ENCODE measurements at places on chromosomes 3 and 15.

GRCh38 chr15:71571641-71572040 lies 238.7 kb upstream of the NR2E3 start:
- no peak for DNase-seq

DNA sequence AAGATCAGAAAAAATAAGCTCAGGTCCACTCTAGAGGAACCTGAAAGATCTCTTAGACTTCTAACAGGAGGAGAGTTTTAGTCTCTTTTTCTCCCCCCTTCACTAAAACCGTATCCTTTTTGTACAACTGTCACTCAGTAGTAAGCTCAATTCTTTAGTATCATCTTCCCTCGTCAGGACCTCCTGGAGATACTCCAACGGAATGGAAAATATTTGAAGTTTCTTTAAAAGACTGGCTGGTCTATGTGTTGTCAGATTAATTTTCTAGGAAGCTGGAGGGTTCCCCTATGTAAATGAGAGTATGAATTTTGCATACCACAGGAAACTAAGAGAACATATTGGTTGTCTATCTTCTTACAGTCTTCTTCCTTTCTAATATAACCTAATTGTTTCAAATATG lies 747.7 kb upstream of the CBLB start:
- no peak for DNase-seq

DNA sequence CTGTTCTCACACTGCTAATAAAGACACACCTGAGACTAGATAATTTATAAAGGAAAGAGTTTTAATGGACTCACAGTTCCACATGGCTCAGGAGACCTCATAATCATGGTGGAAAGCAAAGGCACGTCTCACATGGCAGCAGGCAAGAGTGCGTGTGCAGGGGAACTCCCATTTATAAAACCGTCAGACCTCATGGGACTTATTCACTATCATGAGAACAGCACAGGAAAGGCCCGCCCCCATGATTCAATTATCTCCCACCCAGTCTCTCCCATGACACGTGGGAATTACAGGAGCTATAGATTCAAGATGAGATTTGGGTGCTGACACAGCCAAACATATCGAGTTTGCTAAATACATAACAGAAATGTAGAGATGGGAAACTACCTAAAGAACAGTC lies 39.5 kb upstream of the DGKG start:
- DNase-seq = no peak

DNA sequence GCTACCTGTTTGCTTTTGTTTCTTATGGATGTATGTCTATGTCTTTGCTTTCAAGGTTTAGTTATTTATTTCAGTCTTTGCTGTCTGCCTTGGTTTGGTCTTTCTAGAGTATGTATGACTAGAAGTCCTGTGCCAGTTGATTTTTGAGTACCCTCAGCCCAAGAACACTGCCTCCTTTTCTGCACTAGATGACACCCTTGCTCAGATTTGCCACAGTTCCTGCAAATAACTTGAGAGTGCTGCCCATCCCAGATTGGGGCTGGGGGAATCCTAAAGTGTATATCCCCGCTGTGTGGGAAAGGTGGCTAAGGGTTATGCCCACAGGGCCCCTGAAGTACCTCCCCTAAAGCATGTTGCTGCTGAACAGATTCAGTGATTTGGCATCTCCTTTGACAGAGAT lies 32.0 kb downstream of the NLGN1 start:
- no peak for DNase-seq

- DNase-seq = no peak
These were observed 519 bp downstream of the ABHD6 start for GRCh38 chr3:58237941-58238681.

GRCh38 chr15:73845507-73845906 lies 27.9 kb upstream of the TBC1D21 start:
- no peak for DNase-seq

DNA sequence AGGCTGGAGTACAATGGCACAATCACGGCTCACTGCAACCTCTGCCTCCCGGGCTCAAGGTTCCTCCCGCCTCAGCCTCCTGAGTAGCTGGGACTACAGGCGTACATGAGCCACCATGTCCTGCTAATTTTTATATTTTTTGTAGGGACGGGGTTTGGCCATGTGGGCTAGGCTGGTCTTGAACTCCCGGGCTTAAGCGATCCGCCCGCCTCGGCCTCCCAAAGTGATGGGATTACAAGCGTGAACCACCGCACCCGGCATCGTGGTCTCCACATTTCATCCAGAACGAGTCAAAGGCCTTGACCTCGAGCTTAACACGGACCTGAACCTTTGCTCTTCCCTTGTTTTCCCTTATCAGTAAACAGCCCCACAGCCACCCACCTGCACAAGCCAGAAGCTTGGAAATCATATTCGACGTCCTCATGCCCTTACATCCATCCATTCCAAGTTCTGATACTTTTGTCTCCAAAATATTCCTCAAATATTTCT lies 1.4 kb upstream of the PTPN23 start:
- DNase-seq = no peak

GRCh38 chr3:101963902-101964362 lies 114.6 kb downstream of the NFKBIZ start:
- no peak for DNase-seq

DNA sequence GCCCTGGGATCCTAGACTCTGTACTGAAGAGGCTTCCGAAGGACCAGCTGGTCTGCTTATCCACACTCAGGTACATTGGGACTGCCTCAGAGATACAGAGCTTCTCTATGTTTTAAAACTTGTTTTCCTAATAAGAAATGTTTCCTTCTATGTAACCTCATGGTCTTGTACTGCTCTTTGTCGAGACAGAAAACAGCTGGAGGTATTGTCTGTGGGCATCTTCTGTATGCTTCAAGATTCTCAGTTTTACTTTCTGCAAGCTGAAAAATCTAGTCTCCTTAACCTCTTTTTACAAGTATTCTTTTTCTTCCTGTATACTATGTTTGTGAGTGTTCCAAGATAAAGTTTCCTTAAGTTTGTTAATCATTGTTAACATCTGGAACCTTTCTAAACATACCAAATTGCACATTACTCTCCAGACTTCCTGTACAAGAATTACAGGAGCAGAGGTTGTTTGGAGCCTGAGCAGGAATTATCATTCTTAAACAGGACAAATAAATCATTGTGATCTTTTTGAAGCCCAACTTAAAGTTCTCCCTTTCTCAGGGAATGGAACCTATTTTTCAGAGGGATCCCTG lies 358.3 kb upstream of the CFAP20DC start:
- no peak for DNase-seq

DNA sequence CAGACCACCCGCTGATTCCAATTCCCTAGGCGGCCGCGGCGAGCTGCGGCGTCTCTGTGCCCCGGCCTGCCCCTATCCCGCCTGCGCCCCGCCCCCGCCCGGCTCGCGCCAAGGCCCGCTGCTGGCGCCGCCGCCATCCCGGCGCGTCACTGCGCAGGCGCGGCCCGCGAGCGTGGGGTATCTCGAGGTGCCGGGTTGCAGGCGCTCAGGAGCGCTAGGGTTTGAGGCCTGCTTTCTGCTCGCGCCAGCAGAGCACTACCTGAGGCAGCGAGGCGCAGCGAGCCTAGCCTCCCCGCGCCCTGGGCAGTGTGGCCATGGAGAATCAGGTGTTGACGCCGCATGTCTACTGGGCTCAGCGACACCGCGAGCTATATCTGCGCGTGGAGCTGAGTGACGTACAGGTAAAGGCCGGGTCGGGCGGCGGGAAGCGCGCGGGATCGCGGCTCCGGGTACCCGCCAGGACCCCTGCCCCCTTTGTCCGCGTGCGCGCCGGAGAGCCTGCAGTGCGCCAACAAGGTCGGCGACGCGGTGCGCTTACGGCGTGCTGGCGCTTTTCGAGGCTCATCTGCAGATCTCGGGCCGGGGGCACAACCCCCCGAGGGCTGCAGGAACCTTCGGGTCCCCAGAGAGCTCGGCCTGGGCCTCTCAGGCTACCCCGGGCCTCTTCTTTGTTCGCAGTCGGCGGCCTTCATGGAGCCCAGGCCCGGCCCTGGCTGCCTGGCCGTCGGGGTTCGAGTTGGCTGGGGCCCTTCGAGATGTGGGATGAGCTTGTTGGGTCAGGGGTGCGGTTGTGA lies at the start of gene HACD3:
HACD3 (plus strand) TSS at position 146 of the 794 bp plus-strand sequence; CDS start at position 315, 169 bp downstream.
- DNase-seq = peak; percentile 92

DNA sequence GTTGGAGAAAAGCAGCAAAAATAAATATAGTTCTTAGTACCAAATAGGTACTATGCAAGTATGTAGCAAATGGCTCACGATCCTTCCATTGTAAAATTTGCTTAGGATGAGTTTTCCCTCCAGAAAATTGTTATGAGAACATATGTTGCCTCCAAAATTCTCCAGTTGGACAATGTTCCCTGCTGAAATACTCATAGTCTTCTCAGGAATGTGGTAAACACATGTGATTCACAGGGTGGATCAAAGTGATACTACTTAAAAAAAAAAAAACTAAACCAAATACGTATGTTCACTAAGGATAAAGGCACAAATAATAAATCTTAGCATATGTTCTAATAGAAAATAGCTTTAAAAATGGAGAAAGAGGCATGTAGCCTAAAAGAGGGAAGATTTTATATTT lies 84.3 kb upstream of the ZNF385D start:
- DNase-seq = no peak

GRCh38 chr15:70507772-70508371 lies 255.5 kb downstream of the UACA start:
- DNase-seq = no peak

- DNase-seq = peak; percentile 29
These were observed 13.1 kb upstream of the PLA2G4D start for GRCh38 chr15:42107473-42107872.

DNA sequence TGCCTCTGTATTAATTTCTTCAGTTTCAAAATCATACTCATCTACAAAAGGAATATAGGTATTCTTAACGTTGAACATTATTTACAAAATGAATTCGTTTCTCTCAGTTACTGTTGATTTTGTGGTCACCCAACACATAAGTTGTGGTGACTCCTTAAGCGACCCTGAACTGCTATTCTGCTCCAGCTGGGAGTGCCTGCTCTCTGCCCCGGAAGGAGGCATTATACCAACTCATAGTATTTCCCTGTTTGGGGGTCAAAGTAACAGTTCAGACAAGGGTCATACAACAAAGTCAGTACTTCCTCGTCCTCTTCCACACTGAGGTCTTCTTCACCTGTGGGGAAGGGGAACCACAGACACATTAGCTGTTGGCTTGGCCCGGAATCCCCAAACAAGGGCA lies 75.7 kb upstream of the FAM3D start:
- DNase-seq = no peak

DNA sequence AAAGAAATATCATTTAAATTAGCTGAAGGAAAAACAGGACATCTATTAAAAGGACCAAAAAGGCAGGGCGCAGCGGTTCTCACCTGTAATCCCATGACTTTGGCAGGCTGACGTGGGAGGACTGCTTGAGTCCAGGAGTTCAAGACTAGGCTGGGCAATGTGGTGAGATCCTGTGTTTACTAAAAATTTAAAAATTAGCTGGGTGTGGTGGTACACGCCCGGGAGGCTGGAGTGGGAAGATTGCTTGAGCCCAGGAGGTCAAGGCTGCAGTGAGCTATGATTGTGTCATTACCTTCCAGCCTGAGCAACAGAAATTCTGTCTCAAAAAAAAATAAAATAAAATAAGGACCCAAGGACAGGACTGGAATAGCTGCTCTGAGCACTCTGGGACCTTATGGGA lies 16.2 kb upstream of the HERC1 start:
- DNase-seq = no peak

DNA sequence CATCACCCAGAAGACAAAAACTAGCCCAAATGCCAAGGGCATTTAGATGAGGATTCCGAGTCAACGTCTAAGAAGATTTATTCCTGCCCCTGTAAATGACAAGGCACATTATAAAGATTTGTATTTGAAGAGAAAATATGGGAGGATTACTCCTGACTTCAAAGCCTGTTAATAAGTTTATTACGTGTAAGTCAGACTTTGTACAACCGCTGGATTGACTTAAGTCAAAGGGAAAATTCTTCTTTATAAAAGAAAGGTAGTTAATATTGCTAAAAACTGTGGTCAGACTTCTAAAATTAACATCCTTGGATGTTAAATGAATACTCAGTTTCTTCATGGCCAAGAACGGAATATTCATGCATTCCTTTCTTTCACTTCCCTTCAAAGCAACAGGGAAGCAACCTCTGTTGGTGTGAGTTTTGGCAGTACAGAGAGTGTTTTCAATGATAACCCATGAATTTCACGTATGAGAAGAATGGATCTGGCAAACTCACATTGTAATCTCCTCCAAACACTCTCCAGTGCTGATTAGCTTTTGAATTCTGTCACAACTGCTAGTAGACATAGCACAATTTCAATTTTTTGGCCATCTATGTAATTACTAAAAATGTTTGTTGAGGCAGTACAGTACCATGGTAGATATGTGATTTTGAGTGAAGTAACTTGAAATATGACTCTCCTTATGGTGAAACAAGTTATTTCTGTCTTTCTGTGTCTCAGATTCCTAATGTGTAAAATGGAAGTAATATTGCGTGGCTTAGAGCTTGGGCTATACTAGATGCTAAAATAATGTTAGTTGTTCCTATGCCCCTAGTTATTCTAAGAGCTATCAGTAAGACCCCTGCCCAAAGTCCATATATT lies 62.0 kb downstream of the PLD1 start:
- no peak for DNase-seq

DNA sequence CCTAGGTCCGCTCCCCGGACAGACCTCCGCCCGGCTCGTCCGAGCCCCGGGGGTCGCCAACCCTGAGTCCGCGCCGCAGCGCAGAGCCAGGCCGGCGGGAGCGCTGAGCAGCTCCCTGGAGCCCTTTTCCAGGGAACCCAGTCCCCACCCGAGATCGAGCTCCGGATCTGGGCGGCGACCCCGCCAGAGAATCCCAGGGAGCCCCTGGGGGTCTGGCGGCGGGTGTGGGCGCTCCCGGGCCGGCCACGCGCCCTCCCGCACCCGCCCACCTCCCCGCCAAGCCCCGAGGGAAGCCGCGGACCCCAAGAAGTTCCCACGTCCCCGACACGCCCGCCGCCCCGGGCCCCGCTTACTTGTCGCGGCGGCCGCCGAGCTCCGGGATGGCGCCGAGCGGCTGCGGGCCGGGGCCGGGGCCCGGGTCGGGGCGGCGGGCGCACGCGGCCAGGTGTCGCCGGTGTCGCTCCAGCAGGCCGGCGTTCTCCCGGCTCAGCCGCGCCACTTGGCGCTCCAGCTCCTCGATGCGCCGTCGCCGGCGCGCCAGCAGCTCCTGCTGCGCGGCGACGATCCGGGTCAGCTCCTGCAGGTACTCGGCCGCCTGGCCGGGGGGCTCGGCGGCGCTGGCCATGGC lies 137.7 kb downstream of the NUP210 start:
- DNase-seq = peak; percentile 36

DNA sequence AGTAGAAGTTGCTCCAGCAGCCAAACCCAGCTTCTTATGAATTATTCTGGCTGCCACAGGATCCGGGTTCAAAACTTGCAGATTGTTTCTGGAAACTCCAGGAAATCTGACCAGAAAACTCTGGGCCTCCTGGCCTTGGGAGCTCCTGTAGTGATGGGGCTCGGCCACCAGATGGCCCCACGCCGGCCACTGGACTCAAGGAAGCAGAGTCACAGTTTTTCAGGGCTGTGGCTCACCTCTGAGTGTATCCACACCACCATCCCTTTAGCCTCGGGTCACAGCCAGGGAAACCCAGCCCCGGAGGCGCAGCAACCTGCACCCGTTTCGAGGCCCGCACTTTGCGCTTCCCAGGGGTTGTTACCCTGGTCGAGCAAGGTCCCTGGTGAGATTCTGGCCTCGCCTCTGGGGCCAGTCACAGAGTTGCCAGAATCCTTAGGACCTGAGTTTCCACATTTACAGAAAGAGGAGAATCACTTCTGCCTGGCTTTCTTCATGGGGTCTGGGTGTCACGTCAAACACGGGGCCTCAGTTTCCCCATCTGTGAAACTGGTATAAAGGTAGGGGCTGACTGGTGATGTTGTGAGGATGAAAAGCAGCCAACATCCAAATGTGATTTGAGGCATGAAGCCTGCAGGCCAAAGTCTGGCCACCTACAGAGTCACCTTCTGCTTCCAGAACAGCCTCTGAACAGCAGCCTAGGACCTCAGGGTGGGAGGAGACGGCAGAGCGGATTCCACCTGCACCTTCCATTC lies 53.5 kb upstream of the LCTL start:
- DNase-seq = peak; percentile 43
